ENCODE measurements at places on chromosomes 12 and 14.

- DNase-seq = no peak
Measured at GRCh38 chr14:79629411-79630287, 581.7 kb downstream of the DIO2 start.

DNA sequence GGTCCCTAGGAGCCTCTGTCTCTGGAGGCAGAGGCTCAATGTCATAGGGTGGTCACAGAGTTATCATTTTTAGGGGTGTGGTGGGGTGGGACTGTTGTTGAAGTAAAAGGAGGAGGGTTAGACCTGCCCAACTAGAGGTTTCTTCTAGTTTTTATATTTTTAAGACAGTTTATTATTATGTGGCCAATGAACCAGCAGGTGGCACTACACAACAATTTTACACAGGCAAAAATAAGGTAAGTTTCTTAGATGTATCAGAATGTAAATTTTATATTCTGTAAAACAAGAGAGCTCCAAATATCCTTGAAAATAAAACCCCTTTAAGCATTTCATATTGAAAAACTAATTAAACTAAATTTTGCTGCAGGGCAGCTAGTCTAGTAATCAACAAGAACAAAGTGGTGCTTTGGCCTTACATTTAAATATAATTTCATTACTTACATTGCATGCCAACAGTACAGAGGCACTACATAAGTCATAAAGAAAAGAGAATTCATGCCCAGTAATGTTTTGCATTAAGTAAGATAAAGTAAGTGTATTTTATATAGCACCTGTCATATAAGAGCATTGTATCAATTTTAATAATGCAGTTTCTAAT is 22.2 kb upstream of the OVCH1 start:
- peak; percentile 94 for DNase-seq

DNA sequence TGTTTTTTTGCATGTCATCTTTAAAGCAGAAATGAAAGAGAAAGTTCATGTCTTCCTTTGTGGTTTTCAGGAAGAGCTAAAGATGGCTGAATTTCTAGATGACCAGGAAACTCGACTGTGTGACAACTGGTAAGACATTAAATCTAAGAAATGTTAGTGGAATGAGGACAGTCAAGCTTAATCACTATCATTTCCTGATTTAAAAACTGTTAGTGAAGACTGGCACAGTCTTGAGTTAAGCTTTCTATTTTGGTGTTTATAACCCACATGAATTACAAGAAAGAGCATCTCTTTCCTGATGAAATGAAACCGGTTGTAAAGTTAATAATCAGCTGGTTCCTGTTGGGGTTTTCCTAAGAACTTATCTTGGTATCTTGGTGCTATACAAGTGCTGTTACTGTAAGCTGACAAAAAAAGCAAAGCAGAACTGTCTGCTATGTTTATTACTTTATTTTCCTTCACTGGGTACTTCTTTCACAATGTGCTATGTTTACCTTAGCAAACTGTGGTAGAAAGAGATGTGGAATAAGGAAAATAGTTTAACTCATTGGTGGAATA is 5.2 kb downstream of the TRAFD1 start:
- DNase-seq = no peak

DNA sequence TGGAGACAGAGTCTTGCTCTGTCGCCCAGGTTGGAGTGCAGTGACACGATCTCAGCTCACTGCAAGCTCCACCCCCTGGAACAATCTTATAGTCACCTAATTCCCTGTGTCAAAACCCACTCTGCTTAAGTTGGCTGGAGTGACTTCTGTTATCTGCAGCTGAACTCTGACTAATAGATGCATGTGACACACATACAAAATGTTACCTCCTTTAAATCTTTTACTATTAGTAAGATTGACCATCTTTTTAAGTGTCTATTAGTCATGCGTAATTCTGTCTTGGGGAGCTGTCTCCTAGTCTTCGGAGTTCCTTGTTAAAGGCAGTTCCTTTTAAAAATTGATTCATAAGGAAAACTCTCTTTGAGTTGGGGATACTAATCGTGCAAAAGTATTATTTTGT is 7.4 kb downstream of the IFI27L1 start:
- DNase-seq = no peak

GRCh38 chr12:130658145-130658911 is 57.8 kb downstream of the RIMBP2 start:
- DNase-seq = peak; percentile 37

- peak; percentile 14 for DNase-seq
Measured at GRCh38 chr14:93295541-93296220, 37.2 kb downstream of the BTBD7 start.

DNA sequence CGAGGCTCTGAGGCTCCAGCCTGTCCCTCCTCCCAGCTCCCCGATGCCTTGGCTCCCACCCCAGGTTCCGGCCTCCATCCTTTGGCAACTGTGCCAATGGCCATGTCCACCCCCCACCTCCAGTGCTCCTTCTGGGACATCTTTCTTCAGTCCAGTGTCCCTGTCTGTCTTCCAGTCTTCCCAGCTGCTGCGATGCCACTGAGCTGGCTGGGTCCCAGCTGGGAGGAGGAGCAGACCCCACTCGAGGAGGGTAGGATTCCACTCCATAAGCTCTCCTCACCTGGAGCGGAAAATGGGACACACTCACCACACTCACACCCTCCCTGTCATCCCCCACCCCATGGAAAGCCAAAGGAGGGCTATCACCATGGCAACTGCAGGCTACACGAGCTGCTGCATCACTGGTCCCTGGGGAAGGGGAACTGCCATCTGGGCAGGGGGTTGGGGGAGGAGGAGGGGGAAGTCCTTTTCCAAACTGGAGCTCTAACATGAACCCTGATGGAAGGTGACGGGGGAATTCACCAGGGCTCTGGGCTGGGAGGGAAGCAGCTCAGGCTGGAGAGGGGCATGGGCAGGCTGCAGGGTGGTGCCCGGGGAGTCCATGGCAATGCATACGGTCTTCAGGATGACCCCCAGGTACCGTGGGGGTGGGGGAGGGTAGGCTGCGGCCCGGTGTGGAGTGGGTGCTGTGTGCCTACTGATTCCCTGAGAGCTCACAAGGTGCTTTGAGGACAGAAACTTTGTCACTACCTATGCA is 94.3 kb downstream of the LRRC74A start:
- peak; percentile 97 for DNase-seq

GRCh38 chr12:42504049-42504448 is 85.5 kb downstream of the PRICKLE1 start:
- no peak for DNase-seq

DNA sequence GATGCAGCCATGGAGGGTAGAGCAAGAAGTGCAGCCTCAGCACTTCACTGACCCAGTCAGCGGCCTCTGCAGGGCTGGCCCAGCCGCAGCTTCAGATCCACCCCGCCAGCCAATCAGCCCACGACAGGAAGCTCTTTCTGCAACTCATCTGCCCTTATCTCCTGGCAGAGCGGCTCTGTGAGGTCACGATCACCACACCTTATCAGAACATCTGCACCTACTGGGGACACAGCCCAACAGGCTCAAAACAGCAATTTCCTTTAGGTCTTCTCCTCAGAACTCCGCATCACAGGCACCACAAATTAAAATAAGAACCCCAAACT is 287.3 kb downstream of the BCL11B start:
- no peak for DNase-seq

DNA sequence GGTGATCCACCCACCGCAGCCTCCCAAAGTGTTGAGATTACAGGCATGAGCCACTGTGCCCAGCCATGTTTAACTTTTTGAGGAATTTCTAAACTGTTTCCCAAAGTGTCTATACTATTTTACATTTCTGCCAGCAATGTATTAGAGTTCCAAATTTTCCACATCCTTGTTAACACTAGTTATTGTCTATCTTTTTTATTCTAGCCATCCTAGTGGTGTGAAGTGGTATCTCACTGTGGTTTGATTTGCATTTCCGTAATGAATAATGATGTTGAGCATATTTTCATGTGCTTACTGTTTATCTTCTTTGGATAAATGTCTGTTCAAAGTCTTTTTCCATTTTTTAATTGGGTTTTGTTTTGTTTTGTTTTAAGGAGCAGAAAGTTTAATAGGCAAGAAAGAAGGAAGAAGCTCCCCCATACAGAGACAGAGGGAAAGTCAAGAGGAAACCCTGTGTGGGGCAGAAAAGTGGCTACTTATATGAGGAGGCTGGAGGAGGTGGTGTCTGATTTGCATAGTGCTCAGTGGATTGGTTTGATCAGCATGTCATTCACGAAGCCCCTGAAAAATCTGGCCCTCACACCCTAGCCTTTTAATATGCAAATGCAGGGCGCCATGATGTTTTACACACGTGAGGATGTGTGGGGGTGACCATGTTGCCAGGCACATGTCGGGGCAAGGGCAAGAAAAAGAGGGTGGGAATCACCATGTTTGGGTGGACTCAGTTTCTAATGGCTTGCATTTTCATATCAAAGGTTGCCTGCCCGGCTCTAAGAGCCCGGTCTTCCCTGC is 14.9 kb downstream of the TXNRD1 start:
- DNase-seq = no peak
